Ecto neural progenitor cell (in vitro differentiated cells): ENCODE measurements at places on chromosomes 1 and 21.

- no peak for DNase-seq
Observed at GRCh38 chr1:99728494-99729235, 37.8 kb downstream of the FRRS1 start.

- DNase-seq = no peak
Observed at GRCh38 chr1:184881941-184882913, 92.1 kb downstream of the NIBAN1 start.

- DNase-seq = no peak
Observed at GRCh38 chr1:111878649-111879048, 110.8 kb downstream of the KCND3 start.

GRCh38 chr1:3000214-3000613 lies 21.1 kb upstream of the ACTRT2 start:
- no peak for DNase-seq

GRCh38 chr1:111476761-111477309 lies 3.1 kb downstream of the C1orf162 start:
- no peak for DNase-seq

DNA sequence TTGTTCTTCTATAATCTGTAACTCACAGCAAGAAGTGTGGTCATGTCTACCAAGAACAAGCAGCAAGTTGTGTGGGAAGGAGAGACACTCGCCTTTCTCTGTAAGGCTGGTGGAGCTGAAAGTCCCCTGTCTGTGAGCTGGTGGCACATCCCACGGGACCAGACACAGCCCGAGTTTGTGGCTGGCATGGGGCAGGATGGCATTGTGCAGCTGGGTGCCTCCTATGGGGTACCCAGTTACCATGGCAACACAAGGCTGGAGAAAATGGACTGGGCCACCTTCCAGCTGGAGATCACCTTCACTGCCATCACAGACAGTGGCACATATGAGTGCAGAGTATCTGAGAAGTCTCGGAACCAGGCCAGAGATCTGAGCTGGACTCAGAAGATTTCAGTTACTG lies 15.5 kb downstream of the CD101 start:
- no peak for DNase-seq

GRCh38 chr1:235852887-235853286 lies 13.8 kb downstream of the LYST start:
- no peak for DNase-seq

GRCh38 chr1:57860325-57860724 lies 436.5 kb upstream of the DAB1 start:
- no peak for DNase-seq

DNA sequence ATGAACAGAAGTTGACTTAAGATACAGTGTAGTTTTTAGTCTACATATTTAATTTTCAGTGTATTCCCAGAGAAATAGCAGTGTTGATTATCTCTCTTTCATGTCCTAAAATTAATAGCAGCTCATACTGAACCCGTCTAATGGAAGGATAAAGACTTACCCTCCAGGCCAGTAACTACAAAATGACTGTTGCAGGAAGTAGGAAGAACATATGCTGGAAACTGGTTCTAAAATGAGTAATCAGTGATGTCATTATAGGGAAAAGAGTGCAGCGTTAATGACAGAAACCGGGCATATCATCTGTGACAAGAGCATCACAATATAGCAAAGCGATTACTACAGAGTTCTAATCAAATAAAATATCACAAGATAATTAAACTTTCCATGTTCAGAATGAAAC lies 385.5 kb downstream of the SMYD3 start:
- DNase-seq = no peak

DNA sequence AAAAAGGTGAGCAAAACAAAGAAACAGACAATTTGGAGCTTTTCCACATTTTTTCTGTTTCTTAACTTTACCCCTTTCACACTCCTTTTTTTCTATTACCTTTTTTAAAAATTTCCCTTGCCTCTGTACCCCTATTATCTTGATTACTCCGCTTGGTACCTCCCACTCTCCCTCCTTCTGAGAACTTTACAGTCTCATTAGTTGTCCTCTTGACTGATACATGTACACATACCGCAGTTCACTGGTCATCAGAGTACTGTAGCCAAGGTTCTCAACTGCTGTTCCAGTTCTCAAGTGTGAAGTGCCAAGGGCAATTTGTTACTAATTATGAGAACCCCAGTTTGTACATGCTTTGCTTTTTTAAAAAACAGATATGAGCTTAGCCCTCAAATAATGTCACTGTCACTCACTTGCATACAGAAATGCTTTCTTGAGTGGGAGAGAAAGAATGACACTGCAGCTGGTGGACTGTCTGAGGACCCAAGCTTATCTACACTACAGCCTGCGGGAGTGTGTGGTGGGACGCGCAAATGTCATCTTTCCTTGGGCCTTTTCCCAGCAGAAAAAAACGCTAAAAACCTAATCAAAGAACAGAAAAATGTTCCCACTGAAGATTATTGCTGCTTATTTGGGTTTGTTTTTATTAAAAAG lies 160.8 kb downstream of the DISP1 start:
- DNase-seq = no peak

DNA sequence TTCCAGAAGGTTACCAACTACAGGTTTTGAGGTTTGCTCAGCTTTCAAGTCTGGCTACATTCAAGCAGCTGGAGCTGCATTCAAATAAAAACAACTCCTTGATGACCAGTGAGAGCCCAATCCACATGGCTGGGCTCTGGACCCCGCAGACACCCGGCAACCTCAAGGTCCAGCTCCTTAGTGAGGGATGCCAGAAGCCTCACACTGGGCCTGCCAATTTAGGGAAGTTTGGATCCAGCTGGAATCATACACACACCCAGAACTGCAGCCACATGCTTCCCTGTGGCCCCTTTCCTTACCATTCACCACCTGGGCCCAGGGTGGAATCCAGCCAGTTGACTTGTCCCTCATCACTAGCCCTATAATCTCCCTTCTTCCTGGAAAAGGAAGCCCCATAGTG lies 123.7 kb downstream of the UBE2U start:
- no peak for DNase-seq

- no peak for DNase-seq
Observed at GRCh38 chr1:21028520-21029145, 148.1 kb downstream of the EIF4G3 start.

DNA sequence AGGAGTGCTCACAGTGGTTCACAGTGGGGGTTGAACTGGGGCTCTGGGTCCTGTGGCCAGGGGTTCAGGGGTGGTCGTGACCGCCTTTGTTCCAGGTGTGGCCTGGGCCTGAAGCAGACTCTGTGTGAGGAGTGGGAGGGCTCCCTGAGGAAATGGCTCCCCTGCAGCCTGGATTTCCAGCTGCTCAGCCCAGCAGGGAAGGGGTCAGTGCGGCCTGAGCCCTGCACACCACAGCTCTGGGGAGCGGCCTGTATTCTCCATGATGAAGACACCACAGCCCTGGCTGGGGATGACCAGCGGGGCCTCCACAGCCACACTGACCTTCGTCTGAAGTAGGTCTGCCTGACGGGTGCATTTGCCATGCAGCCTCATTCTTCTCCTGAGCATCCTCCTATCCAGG lies 16.7 kb downstream of the PYCR2 start:
- no peak for DNase-seq

GRCh38 chr1:71093938-71094337 lies 13.1 kb upstream of the ZRANB2 start:
- no peak for DNase-seq
